ENCODE measurements at places on chromosomes 1 and 21.
A peak's percentile ranks its signal among the peaks of the same experiment; 100 is the strongest.

GRCh38 chr1:159900086-159900680, at the start of gene CFAP45:
Gene CFAP45 (minus strand): TSS chr1:159900165. CDS start chr1:159900098, 67 bp downstream.
- no peak for DNase-seq

DNA sequence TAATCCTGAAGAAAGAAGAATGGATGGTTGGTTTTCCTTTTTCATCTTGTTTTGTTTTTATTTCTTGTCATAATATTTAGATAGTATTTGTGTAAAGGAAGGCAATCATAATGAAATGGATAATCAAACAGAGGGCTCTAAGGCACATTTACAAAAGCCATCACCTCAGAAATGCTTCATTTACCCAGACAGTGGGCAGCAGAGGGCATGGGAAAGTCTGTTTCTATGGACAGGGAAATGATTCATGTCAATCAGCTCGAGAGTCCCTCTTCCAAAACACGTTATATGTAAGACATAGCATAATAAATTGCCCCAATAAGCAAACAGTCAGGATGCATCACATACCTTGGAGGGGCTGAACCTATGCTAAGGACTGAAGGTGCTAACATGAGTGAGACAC, 426.1 kb downstream of the PLPP3 start:
- DNase-seq = no peak

DNA sequence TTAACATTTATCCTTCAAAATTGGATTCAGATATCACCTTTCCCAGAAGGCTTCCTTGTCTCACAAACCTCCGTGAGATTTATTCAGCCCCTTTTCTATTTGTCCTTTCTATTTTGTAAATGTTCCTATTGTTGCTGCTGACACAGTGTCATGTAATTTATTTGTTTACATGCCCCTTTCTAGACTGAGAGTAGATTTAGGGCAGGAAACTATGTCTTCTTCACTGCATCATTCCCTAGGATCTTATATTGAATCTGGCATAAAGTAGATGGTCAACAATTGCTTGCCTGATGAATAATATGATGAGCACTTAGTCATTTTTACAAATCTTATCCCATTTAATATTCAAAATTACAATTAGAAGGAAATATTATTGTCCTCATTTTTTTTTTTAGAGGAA, 8.1 kb upstream of the CNN3 start:
- no peak for DNase-seq

GRCh38 chr1:154609398-154610380, 1.7 kb upstream of the ADAR start:
- peak; percentile 69 for DNase-seq

DNA sequence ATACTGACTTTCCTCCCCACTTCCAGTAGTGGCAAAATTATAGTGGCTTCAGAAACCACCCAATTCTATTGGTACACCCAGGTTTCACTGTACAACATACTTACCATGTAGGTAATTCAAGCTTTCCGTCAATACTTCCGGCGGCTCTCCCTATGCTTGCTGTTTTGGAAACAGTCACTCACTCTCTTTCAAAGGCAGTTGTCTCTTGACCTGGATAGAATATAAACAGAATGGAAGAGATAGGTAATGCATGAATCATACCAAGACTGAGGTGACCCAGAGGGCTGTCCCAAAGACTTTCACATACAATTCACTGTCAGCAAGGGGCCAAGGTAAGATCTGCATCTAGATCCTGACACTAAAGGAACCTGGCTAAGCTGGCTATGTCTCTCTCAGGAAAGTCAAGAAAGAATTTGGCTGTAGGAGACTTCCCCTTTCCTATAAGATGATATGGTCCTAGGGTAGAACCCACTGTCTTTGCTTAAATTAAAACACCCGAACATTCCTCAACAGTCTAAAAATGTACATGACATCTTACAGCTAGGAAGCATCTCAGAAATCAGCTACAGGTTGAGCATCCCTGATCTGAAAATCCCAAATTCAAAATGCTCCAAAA, 59.6 kb downstream of the LUZP1 start:
- no peak for DNase-seq

- DNase-seq = no peak
Observed at GRCh38 chr21:19507682-19508260, 1104.2 kb upstream of the TMPRSS15 start.

- DNase-seq = no peak
Observed at GRCh38 chr1:220754212-220754917, 6.2 kb downstream of the MTARC2 start.

DNA sequence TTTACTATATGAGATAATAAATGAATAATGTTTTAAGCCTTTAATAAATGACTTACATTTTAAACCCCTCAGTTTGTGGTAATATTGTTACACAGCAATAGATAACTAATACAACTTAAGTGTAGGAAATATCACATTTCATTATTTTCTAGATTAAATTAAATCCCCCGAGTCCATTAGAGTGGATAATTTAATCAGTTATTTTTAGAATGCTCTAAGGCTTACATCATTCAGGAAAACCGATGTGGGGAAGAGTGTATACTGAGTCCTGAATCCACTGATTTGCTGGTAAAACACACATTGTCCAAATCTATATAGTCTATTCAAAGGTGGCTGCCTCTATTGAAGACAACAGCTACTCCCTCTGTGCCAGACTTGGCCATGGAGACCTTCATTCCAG, 35.7 kb upstream of the DOCK7 start:
- no peak for DNase-seq

DNA sequence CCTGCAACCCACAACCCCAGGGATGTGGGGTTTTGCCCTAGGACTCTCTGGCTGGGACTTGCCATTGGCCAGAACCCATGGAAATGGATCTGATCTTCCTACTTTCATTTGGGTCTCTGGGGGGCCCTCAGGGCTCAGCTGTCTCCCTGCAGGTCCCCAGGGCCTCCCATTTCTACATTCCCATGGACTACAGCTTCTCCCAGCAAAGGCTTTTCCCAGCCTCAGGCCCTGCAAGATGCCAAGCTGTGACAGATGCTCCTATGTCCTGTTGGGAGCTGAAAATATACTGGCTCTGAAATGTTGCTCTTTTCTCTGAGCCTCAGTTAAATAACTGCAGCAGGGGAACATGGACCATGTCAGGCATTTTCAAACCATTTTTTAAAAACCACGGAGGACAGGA, 99.5 kb upstream of the IGSF21 start:
- no peak for DNase-seq

DNA sequence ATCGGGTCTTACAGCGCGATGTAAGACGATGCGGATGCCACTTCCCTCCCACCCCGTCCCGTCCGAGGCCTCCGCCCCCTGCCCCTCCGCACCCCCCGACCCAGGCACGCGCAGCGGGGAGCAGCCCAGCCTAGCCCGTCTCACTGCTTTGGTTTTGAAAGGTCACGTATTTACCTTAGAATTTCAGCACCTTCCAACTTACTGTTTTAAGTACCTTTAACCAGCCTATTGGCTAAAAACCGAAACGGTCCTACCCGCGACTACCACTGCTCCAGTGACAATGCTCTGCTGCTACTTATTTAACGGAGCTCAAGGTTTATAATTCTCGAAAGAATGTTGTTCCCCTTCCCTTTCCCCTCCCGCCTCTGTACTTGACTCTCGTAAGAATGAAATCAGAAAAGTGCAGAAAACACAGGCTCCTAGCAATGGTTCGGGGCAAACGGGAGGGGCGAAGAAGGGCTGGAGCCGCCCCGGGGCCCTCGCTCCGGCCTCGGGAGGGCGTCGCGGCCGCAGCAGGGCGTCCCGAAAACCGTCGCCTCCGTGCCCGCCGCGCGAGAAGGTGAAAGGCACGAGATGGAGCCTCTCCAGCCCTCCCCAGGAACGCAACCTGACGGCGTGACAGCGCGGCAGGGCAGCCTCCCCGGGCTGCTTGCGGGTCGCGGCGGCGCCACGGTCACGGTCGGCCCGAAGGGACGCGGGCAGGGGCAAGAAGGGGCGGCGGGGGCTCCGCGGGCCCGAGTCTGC, 667 bp downstream of the TMEM50B start:
- DNase-seq = peak; percentile 64

DNA sequence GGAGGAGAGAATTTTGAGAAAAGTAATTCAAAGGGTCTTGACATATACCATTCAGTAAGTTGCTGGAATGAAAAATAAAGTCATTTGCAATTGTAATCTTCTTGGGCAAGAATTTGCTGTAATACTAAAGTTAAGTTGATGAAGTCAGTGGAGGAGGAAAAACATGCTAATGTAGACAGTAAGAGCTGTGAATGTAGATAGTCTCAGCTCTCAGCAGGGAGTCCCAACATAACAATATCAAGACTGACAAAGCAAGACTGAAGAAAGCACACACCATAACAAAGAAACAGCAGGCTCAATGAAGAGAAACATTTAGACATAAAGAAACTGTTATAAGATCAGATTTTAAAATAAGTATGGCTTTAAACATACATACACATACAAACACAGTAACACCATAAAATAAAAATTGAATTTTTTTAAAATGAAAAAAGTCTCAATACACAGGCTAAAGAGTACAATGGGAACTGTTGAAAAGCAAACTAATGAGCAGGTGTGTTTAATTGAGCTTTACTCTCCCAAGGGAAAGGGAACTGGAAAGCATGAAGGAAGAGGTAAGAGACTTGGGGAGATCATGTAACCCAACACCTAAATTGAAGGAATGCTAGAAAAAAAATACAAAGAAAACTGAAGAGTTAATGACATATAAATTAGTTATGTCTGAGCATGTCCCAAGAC, 336.3 kb upstream of the NCAM2 start:
- DNase-seq = no peak

DNA sequence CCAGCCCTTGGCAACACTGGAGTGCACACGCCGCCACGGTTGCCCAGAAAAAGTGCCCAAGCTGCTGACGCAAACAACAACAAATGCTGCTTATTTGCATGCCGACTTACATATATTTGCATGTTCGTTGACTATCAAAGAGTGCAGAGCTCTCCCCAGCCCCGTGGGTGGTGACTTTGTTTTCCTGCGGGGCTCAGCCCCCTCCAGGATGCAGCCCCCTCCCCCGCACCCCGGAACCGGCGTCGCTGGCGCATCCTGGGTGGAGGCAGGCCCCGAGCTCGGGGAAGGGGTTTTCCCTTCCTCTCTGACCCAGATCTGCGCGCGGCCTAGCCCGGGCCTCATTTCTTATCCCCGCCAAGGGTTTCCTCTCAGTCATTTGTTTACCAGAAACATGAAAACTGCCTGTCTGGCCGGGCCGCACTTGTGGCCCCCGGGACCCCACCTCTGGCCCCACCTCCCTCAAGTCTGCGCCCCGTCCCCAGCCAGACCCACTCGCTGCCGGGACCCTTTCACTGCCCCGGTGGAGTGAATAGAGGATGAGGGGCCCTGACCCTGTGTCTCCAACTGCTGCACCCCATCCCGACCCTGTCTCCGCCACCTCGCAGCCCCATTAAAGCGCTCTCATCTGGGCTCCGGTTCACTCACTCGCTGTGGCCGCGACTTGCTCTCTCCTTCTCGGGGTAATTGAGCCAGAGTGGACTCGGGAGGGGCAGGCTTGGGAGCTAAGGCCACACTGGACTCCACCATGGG, 5.5 kb downstream of the TNFRSF25 start:
- DNase-seq = peak; percentile 86

DNA sequence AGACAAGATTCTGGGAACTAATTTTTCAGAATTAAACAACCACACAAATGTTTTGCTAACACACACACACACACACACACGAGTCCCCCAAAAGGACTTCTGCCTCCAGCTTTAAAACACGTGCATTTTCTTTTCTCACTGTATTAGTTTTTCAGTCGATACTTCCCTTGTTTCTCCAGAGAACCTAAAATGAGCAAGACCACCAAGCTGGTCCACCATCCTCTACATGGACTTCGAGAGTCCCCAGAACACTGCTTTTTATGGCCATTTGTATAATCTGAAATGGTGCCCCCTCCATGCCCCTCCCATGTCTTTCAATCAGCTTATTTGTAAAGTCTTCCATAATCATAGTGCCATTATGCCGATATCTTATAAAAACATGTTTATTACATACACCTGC, 10.8 kb upstream of the CHI3L2 start:
- no peak for DNase-seq

- no peak for DNase-seq
Observed at GRCh38 chr21:36431252-36431651, 46.1 kb downstream of the CHAF1B start.

- no peak for DNase-seq
Observed at GRCh38 chr1:119838236-119838635, 27.0 kb upstream of the REG4 start.

DNA sequence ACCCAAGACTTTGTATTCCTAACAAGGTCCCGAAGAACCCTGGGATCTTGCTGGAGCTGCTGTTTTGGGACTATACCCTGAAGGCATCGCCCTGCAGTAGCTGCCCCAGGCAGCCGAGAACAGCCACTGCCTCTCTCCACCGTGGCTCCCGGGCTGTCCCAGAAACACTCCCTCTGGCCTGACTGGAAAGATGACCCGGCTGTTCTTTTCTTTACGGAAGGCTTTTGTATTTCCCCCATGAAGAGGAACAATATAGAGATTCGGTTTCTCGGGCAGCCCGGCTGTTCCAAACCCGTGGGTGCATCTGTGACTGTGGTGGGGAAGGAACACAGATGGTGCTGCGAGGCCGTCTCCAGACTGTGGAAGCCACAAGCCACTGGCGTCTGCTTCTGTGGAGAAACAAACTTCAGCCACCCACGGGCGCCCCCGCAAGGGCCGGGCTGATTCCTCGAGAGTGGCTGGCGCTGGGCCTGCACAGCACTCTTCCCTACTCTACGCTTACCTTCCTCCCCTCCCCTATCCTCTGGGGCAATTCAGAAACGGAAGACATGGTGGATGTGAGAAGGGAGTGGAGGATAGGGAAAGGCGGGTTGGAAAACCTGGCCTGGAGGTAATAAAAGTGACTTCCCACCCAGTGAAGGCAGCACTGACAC, 33.7 kb upstream of the VASH2 start:
- DNase-seq = no peak

DNA sequence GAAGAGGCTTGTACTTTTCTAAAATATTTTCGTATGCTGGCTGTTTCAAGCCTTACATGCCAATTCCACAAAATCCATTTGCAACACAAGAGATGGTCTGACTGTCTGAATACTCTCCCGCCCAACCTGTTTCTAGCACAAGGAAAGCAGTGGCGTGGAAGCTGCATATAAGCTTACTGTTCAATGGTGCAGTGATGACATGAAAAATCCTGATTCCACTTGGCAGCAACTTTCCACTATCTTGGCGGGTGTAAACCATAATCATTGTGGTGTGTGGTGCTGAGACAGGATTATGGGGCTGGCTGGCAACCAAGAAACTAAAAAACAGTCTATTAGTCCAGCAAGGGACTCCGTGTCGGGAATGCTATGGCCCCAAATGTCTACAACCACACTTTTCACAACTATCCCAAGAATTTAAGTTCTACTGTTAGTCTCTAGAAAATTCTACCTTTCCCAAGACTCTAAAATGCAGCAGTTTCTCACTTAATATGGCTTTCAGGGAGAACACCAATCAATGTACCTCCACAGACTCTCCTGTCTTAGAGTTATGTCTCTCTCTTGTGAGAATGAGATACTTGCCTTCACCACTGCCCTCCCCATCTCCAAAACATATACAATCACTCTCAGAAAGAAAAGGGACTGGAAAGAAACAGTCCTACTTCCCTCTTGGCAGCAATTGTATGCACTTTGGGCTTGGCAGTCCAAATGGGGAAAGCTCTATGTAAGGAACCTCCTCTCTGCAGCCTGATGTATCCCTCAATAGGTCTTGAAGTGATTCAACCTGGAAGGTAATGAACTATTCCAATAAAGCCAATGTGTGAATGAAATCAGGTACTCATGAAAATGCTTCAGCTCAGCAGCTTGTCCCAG, 9.5 kb downstream of the COLGALT2 start:
- no peak for DNase-seq

Measured in activated CD8-positive, alpha-beta memory T cell treated with anti-CD3 and anti-CD28 coated beads, Interleukin-2, amount 10 ng/mL, durations not matched to agents 7 days and 5 days (primary cell).